ENCODE measurements at places on chromosomes 6 and 20. TPM values are rescaled to one million over a fixed set of nuclear protein-coding genes. Genes with fewer than 3 reads are reported as not detected.

- H3K4me1 ChIP-seq = no peaks in the 10 kb centered on the region
- no peaks in the 10 kb centered on the region for H3K27me3 ChIP-seq
- H3K4me3 ChIP-seq = no peak overlapping the region
- H3K36me3 ChIP-seq = no peaks in the 10 kb centered on the region
- DNase-seq = no peak
Measured at GRCh38 chr6:40135491-40136072, 201.3 kb upstream of the MOCS1 start.

GRCh38 chr6:37799263-37799644 is 20.3 kb upstream of the ZFAND3 start:
- H3K4me3 ChIP-seq = no peak overlapping the region
- no peaks in the 10 kb centered on the region for H3K36me3 ChIP-seq
- no peaks in the 10 kb centered on the region for H3K27me3 ChIP-seq
- H3K4me1 ChIP-seq = no peaks in the 10 kb centered on the region
- H3K27ac ChIP-seq = no peak overlapping the region

DNA sequence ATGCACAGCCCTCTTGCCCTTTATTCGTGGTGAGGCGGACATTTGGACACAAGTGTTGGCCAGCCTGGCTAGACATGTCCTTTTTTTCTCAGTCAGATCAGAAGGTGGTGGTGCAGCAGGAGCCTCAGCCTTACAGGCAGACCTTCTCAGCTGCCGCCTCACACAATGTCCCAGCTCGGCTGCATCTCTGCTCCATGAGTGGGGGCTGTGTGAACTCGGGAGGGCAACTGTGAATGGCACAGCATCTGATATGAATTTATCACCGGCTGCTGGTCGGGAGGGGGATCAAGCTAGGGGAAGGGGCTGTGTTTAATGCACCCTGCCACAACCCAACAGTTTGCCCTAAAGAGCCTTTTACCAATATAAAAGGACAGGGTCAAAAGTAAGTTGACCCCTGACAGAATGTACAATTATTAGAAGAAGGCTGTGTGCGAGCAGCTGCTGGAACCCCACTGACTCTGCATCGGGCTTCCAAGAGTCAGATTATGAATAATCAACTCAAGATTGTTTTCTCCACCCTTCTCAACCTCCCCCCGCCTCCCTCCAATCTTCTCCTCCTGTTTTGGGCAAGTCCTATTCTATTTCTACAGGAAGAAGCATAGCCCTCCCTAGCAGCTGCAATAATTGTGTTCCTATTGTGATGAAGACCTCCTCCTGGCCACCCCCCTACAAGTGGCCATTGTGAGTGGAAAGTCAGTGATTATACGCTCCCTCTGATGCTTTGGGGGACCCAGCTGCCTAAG is 245.2 kb downstream of the PKHD1 start:
- no peaks in the 10 kb centered on the region for H3K27me3 ChIP-seq
- H3K36me3 ChIP-seq = no peaks in the 10 kb centered on the region
- no peak overlapping the region for H3K27ac ChIP-seq
- no peak overlapping the region for H3K4me3 ChIP-seq
- DNase-seq = no peak
- no peaks in the 10 kb centered on the region for H3K4me1 ChIP-seq

- no peak overlapping the region for H3K4me3 ChIP-seq
- H3K27ac ChIP-seq = no peak overlapping the region
- no peaks in the 10 kb centered on the region for H3K36me3 ChIP-seq
- H3K27me3 ChIP-seq = no peaks in the 10 kb centered on the region
Measured at GRCh38 chr20:50646483-50646996, 44.8 kb downstream of the RIPOR3 start.

DNA sequence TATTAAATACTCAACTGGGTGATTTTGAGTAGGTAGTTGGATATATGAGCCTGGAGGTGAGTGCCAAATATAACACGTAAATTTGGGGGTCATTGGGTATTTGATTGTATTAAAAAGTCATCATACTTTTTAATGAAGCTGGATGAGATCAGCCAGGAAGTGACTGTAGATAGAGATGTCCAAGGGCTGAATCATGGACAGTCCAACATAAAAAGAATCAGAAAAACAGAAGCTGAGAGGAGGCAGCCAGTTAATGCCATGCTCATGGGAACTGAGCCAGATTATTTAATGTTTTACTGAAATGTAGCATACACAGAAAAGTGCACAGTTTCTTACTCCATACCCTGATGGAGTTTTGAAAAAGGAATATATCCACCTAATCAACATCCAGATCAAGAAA is 435.5 kb upstream of the PLCB4 start:
- no peak for DNase-seq
- no peaks in the 10 kb centered on the region for H3K27me3 ChIP-seq
- H3K27ac ChIP-seq = no peak overlapping the region
- H3K36me3 ChIP-seq = no peaks in the 10 kb centered on the region
- no peak overlapping the region for H3K4me3 ChIP-seq

GRCh38 chr20:49399329-49399728 is 83.1 kb downstream of the KCNB1 start:
- no peak for DNase-seq
- no peaks in the 10 kb centered on the region for H3K4me1 ChIP-seq
- H3K4me3 ChIP-seq = no peak overlapping the region
- no peak overlapping the region for H3K27ac ChIP-seq
- H3K36me3 ChIP-seq = no peaks in the 10 kb centered on the region

DNA sequence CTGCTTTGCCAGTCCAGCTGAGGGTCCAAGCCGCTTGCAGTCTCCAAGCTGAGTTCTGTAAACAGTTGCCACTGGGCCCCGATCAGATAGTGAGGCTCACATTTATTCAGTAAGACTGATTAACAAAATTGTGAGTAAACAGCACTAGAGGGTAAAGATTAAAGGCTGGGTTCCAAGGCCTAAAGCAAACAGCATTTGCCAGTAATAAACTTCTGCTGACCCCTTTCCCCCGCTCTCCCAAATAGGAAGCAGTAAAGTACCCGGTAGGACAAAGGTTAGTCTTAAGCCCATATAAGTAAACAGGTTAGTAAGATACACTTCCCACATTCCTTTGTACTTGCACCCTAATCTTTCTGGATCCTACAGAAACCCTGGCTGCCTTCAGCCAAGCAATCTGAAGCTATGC is 181.8 kb downstream of the MEI4 start:
- H3K4me3 ChIP-seq = no peak overlapping the region
- no peaks in the 10 kb centered on the region for H3K36me3 ChIP-seq
- no peak for DNase-seq

DNA sequence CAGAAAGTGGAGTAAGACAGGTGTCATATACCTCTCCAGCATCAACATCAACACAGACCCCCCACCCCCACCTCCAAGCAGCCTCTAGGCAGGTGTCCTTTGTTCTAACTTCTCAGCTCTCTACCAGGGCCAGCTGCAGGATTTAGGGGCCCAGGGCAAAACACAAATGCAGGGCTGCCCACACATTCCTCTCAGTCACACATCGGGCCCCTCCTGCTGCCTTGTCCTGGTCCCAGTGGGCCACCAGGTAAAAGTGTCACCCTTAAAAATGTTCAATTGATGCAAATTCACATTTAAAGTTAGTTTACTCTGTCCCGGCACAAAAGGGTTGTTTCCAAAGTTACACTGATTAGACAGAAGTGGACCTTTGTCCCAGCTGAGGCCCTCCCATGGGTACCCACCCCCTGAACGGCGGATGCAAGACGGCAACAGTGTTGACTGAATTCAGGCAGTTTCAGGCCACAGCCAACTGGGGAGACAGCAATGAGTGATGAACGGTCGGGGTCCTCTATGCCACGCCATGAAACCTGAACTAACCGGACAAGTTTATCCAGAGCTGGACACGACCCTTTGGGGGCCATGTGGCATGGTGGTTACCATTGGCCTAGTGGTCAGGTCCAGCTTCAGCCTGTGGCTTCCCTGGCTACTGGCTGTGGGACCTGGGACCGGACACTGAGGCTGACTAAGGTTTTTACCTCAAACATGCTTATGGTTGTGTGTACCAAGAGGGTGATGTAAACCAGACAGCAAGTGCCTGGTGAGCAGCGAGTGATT is 52.2 kb upstream of the UNC93A start:
- no peak overlapping the region for H3K27ac ChIP-seq
- no peaks in the 10 kb centered on the region for H3K36me3 ChIP-seq
- H3K4me1 ChIP-seq = no peaks in the 10 kb centered on the region
- H3K4me3 ChIP-seq = no peak overlapping the region
- peaks cover 3% of the 10 kb centered on the region for H3K27me3 ChIP-seq
- DNase-seq = no peak

DNA sequence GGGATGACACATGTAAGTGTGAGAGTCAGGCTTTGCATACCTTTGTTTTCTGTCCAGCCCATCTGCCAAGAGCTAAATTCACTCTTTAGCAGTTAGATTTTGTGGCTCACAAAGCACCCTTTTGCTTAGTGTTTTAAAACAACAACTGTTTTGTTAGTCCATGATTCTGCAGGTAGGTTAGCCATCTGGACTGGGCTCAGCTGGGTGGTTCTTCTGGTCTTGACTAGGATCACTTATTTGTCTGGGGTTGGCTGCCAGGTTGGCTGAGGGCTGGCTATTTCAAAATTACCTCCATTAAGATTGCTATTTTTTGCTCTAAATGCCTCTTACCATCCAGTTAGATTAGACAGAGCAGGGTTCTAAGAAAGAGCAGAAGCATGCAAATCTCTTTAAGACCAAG is 489.3 kb downstream of the BTBD3 start:
- H3K4me1 ChIP-seq = no peaks in the 10 kb centered on the region
- no peaks in the 10 kb centered on the region for H3K27me3 ChIP-seq
- no peak overlapping the region for H3K27ac ChIP-seq
- H3K36me3 ChIP-seq = no peaks in the 10 kb centered on the region
- H3K4me3 ChIP-seq = no peak overlapping the region

GRCh38 chr6:84979541-84979940 is 215.1 kb upstream of the TBX18 start:
- H3K27ac ChIP-seq = no peak overlapping the region
- H3K36me3 ChIP-seq = no peaks in the 10 kb centered on the region
- H3K27me3 ChIP-seq = no peaks in the 10 kb centered on the region
- DNase-seq = no peak

DNA sequence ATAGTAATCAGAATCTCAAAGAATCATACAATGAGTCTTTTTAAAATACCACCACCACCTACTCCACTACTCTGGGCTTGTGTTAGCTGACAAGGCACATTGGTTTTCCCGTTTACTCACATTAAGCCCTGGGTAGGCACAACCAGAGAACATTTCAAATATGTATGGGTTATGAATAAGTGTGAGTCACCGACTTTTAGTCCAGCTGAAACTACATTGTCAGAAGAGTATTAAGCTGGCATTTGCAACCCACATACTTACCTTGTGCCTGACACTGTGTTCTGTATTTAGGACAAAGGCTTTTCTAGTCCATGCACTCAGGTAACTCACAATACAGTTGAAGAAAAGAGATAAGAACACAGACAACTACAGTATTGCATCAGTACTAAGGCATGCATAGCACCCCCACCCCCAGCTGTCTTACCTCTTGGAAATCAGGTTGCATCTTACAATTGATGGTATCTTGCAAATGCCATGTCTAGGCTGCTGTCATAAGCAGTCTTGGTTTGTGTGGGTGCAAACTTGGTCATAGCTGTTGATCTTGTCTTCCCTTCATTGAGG is 40.3 kb upstream of the AHI1 start:
- H3K27me3 ChIP-seq = no peaks in the 10 kb centered on the region
- no peak for DNase-seq
- no peaks in the 10 kb centered on the region for H3K4me1 ChIP-seq

DNA sequence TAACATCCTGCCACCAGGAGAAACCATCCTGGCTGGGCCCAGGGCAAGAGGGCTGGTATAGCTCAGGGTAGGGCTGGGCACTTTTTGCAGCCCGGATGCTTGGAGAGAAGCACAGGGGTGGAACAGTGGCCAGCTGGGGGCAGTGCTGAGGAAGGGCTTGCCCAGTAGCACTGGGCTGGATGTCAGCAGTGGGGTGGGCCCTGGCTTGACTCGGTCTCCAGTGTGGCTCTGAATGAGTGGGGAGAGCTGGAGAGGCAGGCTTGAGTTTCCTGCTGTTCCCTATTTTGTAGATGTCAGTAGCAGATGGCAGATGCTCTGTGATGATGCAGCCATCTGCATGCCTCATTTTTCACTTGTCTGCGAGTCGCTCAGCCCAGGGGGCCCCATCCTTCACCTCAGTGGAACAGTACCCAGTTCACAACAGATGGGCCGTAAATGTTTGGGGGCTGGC is 56.3 kb upstream of the TULP1 start:
- H3K27me3 ChIP-seq = no peaks in the 10 kb centered on the region
- no peak for DNase-seq
- no peak overlapping the region for H3K4me3 ChIP-seq
- no peaks in the 10 kb centered on the region for H3K36me3 ChIP-seq
- no peaks in the 10 kb centered on the region for H3K4me1 ChIP-seq
- H3K27ac ChIP-seq = no peak overlapping the region

GRCh38 chr6:159934181-159934580 is 34.7 kb upstream of the IGF2R start:
- no peaks in the 10 kb centered on the region for H3K36me3 ChIP-seq
- peaks cover 23% of the 10 kb centered on the region for H3K4me1 ChIP-seq
- no peak overlapping the region for H3K4me3 ChIP-seq
- no peak for DNase-seq
- no peaks in the 10 kb centered on the region for H3K27me3 ChIP-seq

DNA sequence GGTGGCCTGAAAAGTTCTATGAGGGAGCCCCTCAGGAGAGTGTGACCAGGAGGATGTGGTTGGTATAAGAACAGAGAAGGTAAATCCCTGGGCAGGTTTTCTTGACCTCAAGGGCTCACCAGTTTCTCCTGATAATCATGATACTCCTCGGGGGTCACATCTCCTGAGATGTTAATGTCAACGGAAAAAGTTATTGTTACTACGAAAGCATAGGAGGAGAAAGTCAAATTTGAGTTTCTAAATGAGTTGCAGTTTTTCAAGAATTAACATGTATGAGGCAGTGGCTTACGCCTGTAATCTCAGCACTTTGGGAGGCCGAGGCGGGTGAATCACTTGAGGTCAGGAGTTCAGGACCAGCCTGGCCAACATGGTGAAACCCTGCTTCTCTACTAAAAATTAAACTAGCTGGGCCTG is 23.4 kb downstream of the MGME1 start:
- DNase-seq = peak; percentile 44
- H3K4me3 ChIP-seq = no peak overlapping the region
- H3K27ac ChIP-seq = peak overlapping the region; percentile 41
- peaks cover 7% of the 10 kb centered on the region for H3K36me3 ChIP-seq

GRCh38 chr6:100678027-100678426 is 203.1 kb downstream of the ASCC3 start:
- H3K27ac ChIP-seq = no peak overlapping the region
- H3K4me1 ChIP-seq = no peaks in the 10 kb centered on the region
- H3K36me3 ChIP-seq = no peaks in the 10 kb centered on the region
- H3K27me3 ChIP-seq = no peaks in the 10 kb centered on the region
- H3K4me3 ChIP-seq = no peak overlapping the region

GRCh38 chr20:16479666-16480065 is 93.6 kb downstream of the KIF16B start:
- H3K27ac ChIP-seq = no peak overlapping the region
- no peaks in the 10 kb centered on the region for H3K27me3 ChIP-seq
- no peaks in the 10 kb centered on the region for H3K36me3 ChIP-seq
- no peak for DNase-seq
- H3K4me3 ChIP-seq = no peak overlapping the region

SLC17A1 gene
- not detected for total RNA-seq

SLC4A11 gene
- 1.9 TPM for total RNA-seq

CNKSR3 gene
- total RNA-seq = 0.31 TPM

NKAIN4 gene
- not detected for total RNA-seq

COL11A2 gene
- total RNA-seq = 0.51 TPM
